ENCODE measurements at places on chromosomes 12 and 14.

- no peak for DNase-seq
These were observed 338.4 kb downstream of the RAD51B start for GRCh38 chr14:68157971-68158371.

DNA sequence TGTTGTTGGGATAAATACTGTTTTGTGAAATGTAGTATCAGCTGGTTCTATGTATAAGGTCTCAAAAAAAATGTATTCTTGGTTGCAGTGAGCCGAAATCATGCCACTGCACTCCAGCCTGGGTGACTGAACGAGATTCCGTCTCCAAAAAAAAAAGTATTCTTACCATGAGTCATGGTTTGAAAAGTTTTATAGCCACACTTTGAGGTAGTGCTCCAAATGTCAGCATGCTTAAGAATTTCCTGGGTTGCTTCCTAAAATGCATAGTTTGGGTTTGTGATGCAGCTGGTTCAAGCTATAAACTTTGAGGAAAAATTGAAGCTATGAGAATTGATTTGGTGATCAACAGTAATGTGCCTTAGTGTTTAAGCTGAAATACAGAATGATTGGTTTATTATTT lies 48.0 kb downstream of the ETNK1 start:
- no peak for DNase-seq

DNA sequence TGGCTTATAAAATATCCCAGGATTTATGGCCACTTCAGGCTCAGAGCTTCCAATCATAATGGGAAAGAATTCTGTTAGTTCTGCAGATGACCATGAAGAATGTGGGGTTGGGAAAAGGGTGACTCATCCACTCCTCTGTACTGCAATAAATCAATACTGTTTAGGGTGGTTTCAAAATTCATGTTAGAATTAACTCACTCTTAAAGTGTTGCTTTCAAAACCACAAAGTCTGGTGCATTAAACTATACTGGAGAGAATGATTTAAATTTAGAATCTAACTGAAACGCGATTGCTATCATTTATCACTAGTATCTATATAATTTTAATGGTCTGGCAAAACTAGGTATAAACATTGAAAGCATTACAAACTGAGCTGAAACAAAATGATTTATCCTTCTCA lies 798 bp downstream of the CCDC198 start:
- DNase-seq: no peak

DNA sequence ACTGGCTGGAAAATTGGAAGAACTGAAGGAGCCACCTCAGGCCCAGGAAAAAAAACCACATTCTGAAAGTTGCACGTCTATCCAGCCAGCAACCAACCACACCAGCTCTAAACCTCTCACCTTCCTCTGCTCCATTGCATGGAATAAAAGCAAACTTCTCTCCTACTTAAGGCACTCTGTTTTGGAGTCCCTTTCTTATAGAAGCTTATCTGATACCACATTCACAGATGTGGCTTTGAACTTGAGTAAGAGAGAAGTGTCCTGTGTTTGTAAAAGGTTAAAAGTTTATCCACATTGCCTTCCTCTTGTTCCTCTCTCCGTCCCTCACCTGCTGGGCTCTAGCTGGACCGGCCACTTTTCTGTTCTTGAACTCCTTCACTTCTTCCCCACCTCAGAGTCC lies 99.6 kb upstream of the PLXNC1 start:
- DNase-seq: no peak

DNA sequence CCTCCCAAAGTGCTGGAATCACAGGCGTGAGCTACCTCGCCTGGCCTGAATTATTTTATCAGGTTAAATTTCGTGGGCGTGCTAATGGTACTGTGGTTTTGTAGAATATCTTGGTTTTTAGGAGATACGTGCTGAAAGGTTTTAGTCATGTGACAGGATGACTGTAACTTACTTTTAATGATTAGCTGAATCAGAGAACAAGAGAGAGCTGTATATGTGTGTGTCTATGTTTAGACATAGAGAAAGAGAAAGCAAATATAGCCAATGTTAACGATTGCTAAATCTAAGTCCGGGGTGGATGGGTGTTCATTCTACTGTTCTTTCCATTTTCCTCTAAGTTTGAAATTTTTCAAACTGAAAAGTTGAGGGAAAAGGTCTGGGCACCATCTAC lies 9.2 kb upstream of the PNMA1 start:
- no peak for DNase-seq

GRCh38 chr12:80763874-80764273 lies 47.2 kb downstream of the MYF5 start:
- DNase-seq: peak; percentile 9

Measured in activated naive CD4-positive, alpha-beta T cell treated with anti-CD3 and anti-CD28 coated beads for 36 hours (primary cell).